ENCODE measurements at places on chromosomes 6 and 20. TPM values are rescaled to one million over a fixed set of nuclear protein-coding genes. Genes with fewer than 3 reads are reported as not detected.

Gene RFX6
- total RNA-seq = not detected

- no peak for DNase-seq
Observed at GRCh38 chr6:62150048-62150663, 135.9 kb downstream of the KHDRBS2 start.

DNA sequence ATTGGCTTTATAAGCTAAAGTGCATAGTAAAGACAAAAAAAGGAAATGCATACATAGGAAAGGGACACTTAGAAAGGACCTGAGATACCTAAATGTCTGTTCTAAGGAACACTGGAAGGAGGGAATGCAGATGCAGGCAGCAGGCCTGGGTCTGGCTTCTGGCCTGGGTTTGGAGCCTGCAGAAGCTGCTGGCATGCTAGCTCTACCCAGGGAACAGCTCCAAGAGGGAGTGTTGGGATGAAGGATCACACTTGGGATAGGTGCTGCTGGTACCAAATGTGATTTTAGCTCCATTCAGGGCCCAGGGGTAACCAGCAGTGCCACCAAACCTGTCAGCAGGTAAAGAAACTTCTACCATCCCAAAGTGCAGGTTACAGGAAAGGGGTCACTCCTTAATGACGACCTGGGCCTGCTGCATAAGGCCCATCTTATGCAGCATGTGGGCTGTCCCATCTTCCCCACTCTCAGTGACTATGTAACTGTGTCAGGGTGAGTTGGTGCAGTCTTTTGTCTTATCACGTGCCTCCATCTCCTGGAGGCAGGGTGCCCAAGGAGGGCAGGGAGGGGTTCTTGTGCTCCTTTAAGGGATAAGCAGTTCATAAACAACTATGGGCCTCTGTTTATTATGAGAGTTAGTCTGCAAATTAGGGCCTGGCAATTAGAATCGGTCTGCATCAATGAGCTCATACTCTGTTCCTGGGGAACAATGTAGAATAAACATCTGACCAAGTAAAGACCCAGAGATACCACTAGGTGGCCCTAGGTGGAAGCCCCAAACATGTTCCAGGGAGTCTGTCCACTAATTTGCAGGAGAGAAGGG lies 26.9 kb downstream of the DDX27 start:
- DNase-seq = no peak

GRCh38 chr6:143097224-143097795 lies 36.6 kb downstream of the AIG1 start:
- no peak for DNase-seq

DNA sequence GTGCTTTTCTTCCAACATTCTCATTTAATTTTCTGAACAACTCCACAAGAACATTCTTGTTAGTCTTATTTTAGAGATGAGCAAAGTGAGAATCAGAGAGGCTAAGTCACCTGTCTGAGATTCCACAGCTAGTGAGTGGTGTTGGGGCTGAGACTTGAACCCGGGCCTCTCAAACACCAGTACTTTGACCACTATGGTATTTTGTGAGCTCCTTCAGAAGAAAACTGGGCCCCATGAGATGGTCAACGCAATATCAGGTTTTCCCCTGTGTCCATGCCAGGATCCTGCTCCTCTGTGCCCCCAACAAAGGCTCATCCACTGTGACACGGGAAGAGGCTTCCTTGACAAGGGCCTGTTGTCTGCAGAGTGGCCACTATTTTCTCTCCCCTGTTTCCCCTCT lies 51.9 kb downstream of the MAFB start:
- DNase-seq = no peak

DNA sequence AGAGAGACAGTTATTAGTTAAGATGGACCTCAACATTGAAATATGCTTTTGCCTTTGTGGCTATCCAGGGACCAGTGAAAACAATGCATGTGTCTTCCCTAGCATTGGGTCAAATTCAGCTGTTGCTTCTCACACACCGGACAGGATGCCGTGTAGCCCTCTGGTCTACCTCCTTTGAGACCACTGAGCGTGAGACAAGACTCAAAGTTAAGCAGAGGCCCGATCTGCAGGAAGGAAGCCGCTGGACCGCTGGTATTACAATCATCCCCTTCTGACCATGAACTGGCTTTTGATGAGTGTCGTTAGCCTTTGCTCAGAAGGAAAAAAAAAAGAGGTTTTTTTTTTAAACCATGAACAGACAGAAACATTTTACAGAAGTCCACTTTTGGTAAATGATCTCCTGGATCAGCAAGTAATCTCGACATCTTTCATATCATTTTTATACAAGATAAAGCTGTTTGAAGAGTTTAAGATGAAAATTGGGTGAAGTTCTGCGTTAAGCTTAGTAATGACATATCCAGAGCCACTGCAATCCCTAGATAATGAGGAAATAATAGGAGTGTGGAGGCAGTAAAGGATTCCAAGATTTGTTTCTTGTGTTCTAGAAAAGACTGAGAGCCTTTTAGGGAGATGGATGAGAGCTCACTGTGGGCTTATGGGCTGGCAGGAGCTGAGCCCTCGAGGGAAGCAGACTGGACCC lies 622.8 kb downstream of the QKI start:
- DNase-seq = no peak

DNA sequence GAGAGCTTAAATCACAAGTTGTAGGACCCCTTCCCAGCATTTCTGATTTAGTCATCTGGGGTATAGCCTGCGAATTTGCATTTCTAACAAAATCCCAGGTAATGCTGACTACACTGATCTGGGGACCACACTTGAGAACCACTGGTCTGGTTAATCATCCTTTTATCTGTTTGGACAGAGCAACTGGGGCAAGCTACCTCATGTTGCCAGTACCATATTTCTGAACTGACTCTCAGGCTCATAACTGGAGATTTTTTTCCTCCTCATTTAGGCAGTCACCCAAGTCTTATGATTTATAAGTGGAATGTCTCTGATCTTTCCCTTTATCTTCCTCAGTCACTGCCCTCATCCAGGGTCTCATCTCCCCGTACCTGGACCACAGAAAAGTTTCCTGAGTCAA lies 12.0 kb upstream of the GTF3C6 start:
- DNase-seq = no peak
